ENCODE measurements at places on chromosomes 12 and 14.

DNA sequence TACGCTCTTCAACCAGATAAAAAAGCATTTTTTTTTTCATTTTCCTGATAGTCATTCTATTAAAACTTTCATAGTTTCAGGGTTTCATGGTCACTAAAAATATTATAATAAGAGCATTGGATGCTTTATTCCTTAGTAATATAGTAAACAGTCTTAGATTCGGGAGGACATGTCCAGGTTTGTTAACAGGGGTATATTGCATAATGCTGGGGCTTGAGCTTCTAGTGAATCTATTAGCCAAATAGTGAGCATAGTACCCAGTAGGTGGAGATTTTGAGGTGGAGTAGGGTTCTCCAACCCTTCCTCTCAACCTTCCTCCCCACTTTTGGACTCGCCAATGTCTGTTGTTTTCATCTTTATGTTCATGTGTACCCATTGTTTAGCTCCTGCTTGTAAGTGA lies 277.4 kb upstream of the RGS6 start:
- no peak for DNase-seq

DNA sequence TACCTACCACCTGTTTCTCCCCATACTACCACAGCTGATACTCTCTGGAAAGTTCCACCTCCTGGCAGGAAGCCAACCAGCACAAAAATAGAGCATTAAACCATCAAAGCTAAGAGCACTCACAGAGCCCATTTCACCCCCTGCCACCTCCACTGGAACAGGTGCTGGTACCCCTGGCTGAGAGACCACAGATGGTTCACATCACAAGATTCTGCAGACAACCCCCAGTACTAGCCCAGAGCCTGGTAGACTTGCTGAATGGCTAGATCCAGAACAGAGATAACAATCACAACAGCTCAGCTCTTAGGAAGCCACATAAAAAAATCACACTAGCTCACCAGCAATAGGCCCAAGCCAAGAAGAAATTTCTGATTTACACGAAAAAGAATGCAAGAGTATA lies 855.2 kb downstream of the FSCB start:
- no peak for DNase-seq

GRCh38 chr12:122243965-122244364 lies 18.1 kb upstream of the DIABLO start:
- DNase-seq: no peak

- DNase-seq: no peak
These were observed 2.3 kb downstream of the DLK1 start for GRCh38 chr14:100728962-100729361.

DNA sequence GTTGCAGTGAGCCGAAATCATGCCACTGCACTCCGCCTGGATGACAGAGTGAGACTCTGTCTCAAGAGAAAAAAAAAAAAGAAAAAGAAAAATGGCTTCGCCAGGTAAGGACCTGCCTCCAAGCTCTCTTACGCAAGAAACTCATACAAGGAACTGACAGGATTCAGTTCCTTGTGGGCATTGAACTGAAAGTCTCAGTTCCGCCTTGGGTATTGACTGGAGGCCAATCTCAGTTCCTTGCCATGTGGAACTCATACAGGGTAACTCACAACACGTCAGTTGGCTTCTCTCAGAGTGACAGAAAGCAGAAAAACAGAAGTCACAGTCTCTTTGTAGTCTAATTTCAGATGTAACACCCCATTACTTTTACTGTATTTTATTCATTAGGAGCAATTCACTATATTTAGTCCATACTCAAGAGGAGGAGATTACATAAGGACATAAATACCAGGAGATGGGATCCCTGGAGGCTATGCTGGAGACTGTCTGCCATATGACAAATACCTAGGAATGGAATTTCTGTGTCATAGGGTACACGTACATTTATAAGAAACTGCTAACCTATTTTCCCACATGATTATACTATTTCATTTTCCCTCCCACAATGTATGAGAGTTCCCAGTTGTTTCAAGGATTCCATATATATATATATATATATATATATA lies 11.4 kb upstream of the NOPCHAP1 start:
- DNase-seq: no peak

DNA sequence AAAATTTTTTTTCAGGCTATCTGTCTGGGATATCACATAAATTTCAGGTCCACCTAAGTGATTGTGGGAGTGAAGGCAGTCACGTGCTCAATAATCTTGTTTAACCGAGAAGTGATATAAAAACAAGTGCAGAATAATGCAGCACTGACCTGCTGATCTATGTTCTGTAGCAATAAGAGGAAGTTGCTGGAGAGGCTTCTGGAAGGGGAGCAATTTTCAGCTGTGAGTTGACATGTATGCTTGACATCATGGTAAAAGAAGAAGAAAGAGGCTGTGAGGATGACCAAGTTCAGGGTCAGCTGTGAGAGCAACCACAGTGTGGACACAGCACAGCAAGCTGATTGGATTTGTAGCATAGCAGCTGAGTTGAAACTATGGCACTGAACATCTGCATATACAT lies 172.0 kb upstream of the PELI2 start:
- no peak for DNase-seq

DNA sequence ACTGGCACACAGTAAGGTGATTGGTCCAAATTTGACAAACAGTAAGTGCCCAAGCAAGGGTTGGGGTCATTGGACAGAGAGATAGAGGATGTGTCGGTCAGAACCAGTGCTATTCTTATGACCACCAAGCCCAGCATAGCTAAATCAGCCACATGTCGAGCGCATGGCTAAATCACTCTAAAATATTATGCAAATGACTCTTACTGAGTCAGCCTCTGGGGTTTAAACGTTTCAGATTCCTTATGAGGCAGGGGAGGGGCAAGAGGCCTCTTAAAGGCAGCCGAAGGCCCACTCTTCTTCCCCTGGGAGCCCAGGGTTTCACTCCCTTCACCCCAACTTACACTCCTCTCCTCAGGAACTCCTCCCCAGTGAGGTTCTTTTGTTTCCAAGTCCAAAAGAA lies 603 bp upstream of the ENDOU start:
- DNase-seq: no peak

- no peak for DNase-seq
These were observed 23.0 kb downstream of the PDE6H start for GRCh38 chr12:14995583-14996425.

- no peak for DNase-seq
These were observed 1.6 kb downstream of the GSG1 start for GRCh38 chr12:13101821-13102375.

GRCh38 chr14:90521084-90521929 lies 124.5 kb downstream of the CALM1 start:
- no peak for DNase-seq

- DNase-seq: no peak
These were observed 129.5 kb downstream of the SLC38A6 start for GRCh38 chr14:61110316-61111082.

DNA sequence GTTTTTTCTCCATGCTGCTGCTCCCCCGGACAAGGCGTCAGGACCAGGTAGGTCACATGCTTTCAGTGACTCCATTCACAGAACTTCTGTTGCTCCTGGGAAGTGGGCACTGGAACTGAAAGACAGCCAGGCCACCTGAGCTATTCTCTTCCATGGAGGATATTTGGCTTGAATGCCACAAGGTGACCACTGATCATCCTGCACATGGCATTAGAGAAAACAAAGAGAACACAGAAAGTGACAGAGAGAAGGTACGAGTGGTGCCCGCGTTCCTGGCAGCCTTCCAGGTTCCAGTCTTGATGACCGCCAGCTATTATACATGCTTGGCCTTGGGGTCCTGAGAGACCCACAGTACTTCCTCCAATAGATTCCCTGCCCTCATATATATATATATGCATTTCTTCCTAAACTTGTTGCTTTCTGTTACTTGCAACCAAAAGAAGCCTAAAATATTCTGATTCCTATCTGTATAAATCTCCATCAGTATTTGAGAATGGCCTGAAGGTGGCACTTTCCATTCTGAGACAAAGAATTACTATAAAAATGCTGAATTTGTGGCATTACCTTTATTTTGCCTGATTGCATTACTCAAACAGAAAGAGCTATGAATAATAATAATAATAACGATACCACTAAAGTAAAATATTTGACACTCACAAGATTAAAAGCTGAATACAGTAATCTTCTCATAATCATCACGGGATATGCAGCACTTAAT lies 174.9 kb downstream of the FOXN3 start:
- DNase-seq: peak; percentile 26

DNA sequence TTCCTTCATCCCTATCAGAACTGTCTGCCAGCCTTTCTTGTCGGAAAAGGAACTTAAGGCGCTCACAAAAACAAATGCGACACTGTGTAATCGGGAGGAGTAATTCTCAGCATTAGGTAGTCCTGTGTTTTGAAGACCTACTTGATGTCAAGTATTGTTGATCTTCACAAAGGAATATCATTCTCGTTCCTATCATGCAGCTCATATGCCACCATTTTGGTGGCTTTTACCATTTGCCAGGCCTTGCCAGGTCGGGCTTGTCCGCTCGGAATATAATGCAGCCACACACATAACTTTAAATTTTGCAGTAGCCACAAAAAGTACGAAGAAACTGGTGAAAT lies 903 bp upstream of the PPP4R3A start:
- DNase-seq: no peak

- DNase-seq: no peak
These were observed 18.9 kb downstream of the FOS start for GRCh38 chr14:75297411-75298040.

- DNase-seq: no peak
These were observed 16.9 kb downstream of the OR6S1 start for GRCh38 chr14:20624495-20625070.

DNA sequence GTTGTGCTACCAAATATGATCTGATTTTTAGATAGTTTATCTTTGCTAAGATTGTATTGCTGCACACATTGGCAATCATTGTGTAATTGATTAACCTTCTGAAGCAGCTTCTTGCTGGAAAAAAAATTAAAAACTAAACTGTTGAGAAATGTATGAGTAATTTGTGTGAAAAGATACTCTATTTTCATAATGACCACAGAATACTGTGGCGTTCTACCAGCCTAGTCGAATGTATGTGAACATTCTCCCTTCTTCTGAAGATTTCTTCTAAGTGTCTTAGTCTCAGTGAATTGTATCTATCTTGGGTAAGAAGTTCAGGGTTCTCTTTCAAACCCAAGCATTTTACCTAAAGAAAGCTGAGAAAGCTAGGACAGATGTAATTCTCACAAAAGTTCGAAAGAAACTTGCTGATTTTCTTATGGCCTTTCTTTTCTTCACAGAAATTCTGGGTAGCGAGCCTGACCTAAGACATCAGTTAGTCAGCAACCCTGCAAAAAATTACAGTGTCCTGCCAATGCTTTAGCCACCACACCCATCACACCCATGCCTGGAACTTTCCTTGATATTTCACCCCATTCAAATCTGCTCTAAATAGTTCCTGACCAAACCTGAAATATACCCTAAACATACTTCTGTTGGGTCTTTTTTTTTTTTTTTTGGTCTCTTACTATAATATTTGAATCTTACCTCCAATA lies 27.1 kb upstream of the C12orf71 start:
- no peak for DNase-seq

DNA sequence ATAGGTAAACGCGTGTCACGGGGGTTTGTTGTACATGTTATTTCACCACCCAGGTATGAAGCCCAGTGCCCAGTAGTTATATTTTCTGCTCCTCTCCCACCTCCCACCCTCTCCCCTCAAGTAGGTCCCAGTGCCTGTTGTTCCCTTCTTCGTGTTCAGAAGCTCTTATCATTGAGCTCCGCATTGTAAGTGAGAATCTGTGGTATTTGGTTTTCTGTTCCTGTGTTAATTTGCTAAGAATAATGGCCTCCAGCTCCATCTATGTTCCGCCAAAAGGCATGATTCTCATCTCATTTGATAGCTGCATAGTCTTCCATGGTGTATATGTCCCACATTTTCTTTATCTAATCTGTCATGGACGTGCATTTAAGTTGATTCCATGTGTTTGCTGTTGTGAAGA lies 6.9 kb upstream of the GPRC5D start:
- no peak for DNase-seq

DNA sequence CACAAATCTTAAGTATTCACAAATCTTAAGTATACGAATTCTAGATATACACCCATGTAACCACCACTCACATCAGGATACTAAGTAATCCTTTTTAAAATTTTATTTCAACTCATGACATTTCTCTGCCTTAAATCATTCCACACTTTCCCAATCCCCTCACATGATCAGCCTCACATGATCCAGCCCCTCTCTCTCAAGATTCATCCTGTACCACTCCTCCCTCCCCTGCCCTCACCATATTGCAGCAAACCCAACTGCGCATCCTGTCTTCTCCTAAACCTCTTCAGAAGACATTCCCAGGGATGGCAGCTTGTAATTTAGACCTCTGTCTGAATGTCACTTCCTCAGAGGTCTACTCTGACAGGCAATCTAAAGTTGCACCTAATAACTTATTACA lies 1.7 kb upstream of the EIF4B start:
- DNase-seq: no peak

GRCh38 chr14:81302638-81303037 lies 81.9 kb upstream of the GTF2A1 start:
- no peak for DNase-seq

- DNase-seq: no peak
These were observed 122.5 kb downstream of the ETV6 start for GRCh38 chr12:11771895-11772502.

- DNase-seq: no peak
These were observed 8.2 kb upstream of the NTS start for GRCh38 chr12:85865890-85866289.

GRCh38 chr12:67694306-67694900 lies 45.9 kb downstream of the DYRK2 start:
- DNase-seq: no peak

DNA sequence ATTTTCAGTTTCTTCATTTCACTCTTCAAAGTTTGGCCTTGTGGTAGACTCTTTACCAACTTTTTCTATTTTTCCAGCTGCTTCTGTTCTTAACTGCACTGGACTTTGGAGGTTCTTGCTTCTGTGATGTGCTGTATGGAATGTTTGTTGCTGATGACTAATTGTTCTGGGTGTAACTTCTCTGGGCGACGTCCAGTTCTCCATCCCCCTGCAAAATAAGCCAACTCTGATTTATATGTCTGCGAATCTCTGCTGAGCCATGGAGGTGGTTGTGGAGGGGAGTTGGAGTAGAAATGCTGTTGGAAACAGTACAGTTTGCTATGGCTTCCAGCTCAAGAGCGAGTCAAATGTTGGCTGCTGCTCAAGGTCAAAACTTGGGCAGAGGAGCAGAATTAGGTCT lies 113.9 kb upstream of the DYRK2 start:
- no peak for DNase-seq

- peak; percentile 42 for DNase-seq
These were observed 160.9 kb downstream of the SPTSSA start for GRCh38 chr14:34300882-34301734.

DNA sequence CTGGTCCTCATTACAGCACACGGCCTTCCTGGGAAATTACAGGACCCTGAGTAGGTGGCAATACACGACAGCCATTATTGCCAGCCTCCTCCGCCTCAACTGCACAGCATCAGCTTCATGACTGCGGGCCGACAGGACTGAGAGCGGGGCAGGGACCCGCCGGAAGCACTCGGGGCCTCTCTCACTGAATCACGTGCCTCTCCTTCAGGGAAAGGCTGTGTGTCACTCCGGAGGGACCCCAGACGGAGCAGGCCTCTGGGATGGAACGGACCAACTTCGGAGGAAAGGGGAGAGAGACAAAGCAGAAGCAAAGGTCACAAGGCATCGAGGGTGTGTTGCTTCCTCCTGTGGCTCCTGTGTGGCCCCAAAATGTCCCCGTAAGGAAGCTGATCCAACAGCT lies 90.0 kb downstream of the RNF34 start:
- no peak for DNase-seq

Measured in D721Med (cell line).